Bronchial epithelial cell (primary cell): ENCODE measurements at places on chromosomes 13 and 19. TPM values are rescaled to one million over a fixed set of nuclear protein-coding genes. Genes with fewer than 3 reads are reported as not detected.

Gene APLP1
- 0.26 and 0.51 TPM in 2 replicates for total RNA-seq

Gene LAMP1
- total RNA-seq = 267 and 286 TPM in 2 replicates

Gene LGALS14
- total RNA-seq = not detected in 2 replicates

Gene MCEMP1
- total RNA-seq = not detected in 2 replicates

Gene ZGLP1
- total RNA-seq = 0.26 and 0.53 TPM in 2 replicates

Gene MZT1
- total RNA-seq = 5.4 and 9.5 TPM in 2 replicates

Gene ZNF69
- under 0.01 and 0.26 TPM in 2 replicates for total RNA-seq

Gene GPALPP1
- total RNA-seq = 16.1 and 23.7 TPM in 2 replicates

Gene NPHS1
- not detected in 2 replicates for total RNA-seq

Gene PODNL1
- total RNA-seq = 0.38 TPM in 1 of 2 replicates, not detected in the other

Gene CRLF1
- 0.26 and 0.64 TPM in 2 replicates for total RNA-seq

Gene HRC
- not detected in 2 replicates for total RNA-seq

Gene MBD3L2
- total RNA-seq = not detected in 2 replicates

Gene ZNF709
- total RNA-seq = 0.26 and 0.64 TPM in 2 replicates

Gene SGCG
- 1.2 and 2.1 TPM in 2 replicates for total RNA-seq

Gene ATP4B
- total RNA-seq = not detected in 2 replicates

Gene CYP2A7
- total RNA-seq = not detected in 2 replicates

Gene TRPC4
- 0.26 TPM in 1 of 2 replicates, not detected in the other for total RNA-seq

Gene KMT5C
- 5.3 and 9.0 TPM in 2 replicates for total RNA-seq

Gene CEBPA
- 10.8 and 17.4 TPM in 2 replicates for total RNA-seq

Gene FPR3
- not detected in 2 replicates for total RNA-seq

Gene RELB
- 2.1 and 3.7 TPM in 2 replicates for total RNA-seq

Gene SHC2
- total RNA-seq = under 0.01 and 0.51 TPM in 2 replicates

Gene ARHGAP33
- total RNA-seq = under 0.01 TPM in 1 of 2 replicates, not detected in the other

Gene ZNF543
- total RNA-seq = 13.2 and 14.7 TPM in 2 replicates

Gene APOC4
- not detected in 2 replicates for total RNA-seq

Gene KLK2
- total RNA-seq = 0.53 TPM in 1 of 2 replicates, not detected in the other

Gene MLLT1
- total RNA-seq = 2.6 and 2.9 TPM in 2 replicates

Gene ERICH4
- total RNA-seq = not detected in 2 replicates

Gene PSG1
- total RNA-seq = not detected in 2 replicates

Gene NEK5
- 0.26 TPM in 2 replicates for total RNA-seq

Gene ARL11
- total RNA-seq = under 0.01 TPM in 1 of 2 replicates, not detected in the other

Gene TEX26
- not detected in 2 replicates for total RNA-seq

Gene WDR62
- total RNA-seq = 0.26 TPM in 2 replicates

Gene DAND5
- total RNA-seq = not detected in 2 replicates

Gene IL27RA
- total RNA-seq = 0.26 TPM in 2 replicates

Gene TTC9B
- not detected in 2 replicates for total RNA-seq

Gene KRTDAP
- 1.4 TPM in 1 of 2 replicates, not detected in the other for total RNA-seq

Gene SMIM44
- not detected in 2 replicates for total RNA-seq
